ENCODE measurements at places on chromosomes 16 and 17. TPM values are rescaled to one million over a fixed set of nuclear protein-coding genes. Genes with fewer than 3 reads are reported as not detected.

The JPT2 gene
- total RNA-seq = 23.0 TPM

The MMP25 gene
- total RNA-seq = 0.72 TPM

The GDPD3 gene
- 3.5 TPM for total RNA-seq

The TP53TG3C gene
- total RNA-seq = not detected

The CARD14 gene
- 0.20 TPM for total RNA-seq

The MC1R gene
- 1.3 TPM for total RNA-seq

The KRT33B gene
- total RNA-seq = not detected

The PSMC3IP gene
- 2.3 TPM for total RNA-seq

- peak; percentile 57 for DNase-seq
Measured at GRCh38 chr17:45221081-45222013, at the start of gene FMNL1. TSS of gene FMNL1 (plus strand) at chr17:45221885. CDS start at chr17:45222125, 240 bp downstream.

GRCh38 chr17:82118815-82119380 lies 20.9 kb upstream of the FASN start:
- DNase-seq = no peak

- DNase-seq = no peak
Measured at GRCh38 chr17:55160501-55160900, 104.3 kb upstream of the HLF start.

GRCh38 chr16:47057630-47057993 lies 84.1 kb upstream of the DNAJA2 start:
- no peak for DNase-seq

GRCh38 chr16:72807245-72807644 lies 240.7 kb downstream of the ZFHX3 start:
- DNase-seq = no peak

DNA sequence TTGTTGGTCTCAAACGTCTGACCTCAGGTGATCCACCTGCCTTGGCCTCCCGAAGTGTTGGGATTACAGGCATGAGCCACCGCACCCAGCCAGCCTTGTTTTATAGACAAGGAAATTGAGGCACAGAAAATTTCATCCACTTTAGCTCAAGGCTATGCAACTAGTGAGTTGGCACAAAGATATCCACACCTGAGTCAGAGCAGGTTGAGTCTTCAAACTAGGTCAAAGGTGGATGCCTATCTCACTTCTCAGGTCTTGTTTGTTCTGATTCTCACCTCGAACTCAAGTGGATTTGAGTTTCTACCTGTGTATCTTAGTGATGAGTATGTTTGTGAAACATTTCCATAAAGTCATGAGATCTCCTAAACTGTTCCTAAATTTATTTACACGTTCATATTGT lies 35.6 kb upstream of the GAS7 start:
- no peak for DNase-seq

DNA sequence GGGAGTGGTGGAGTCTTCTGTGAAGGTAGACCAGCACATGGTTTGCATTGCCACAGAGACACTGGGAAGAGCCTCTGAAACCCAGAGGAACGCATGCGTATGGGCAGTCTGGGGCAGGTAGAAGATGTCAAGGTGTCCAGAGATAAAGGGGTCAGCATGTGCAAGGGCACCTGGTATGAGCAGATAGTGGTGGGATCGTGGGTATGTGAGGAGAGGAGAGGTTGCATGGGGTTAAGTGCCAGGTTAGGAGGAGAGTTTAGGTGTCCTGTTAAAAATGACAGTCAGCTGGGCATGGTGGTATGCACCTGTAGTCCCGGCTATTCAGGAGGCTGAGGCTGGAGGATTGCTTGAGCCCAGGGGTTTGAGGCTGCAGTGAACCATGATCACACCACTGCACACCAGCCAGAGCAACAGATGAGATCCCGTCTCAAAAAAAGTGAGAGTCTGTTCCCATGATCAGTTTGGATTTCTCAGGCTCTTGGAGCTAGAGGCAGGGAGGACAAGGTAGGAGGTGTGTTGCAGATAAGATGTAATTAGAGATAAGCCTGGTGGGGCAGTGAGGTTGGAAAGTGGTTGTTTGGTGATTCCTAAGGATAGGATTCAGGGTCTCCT lies 3.0 kb downstream of the PYCARD start:
- DNase-seq = no peak

- DNase-seq = no peak
Measured at GRCh38 chr17:72025113-72025512, 95.7 kb upstream of the SOX9 start.

DNA sequence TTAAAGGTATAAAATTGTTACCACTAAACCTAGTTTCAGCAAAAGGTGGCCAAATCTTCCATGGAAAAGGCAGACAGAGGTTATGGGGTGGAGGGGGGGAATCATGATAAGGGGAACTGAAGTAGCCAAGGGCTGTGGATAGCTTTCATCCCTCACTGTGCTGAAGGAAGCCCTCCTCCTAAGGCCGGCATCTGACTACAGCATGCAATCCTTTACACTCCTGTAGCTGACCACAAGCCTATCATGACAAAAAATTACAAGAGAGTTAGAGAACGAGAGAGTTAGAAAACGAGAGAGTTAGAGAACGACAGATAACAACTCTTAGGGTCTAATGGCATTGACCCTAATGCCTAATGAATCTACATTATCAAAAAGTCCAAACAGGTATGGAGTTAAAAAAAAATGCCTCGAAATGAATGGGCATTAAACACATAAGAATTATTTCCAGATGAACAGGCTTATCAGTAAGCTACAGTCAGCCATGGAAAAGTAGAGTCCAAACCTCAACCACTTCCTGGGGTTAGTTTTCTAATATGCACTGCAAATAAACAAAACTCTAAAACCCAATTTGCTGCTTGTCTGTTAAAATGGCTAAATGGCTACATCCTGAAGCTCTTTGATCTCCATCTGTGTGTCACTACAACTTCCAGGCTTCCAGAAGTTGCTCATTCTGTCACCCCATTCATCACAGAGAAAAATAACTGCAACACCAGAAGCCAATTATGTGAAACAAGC lies 29.7 kb downstream of the DUSP14 start:
- DNase-seq = no peak

GRCh38 chr16:8758022-8758421 lies 39.4 kb downstream of the TMEM186 start:
- DNase-seq = no peak

DNA sequence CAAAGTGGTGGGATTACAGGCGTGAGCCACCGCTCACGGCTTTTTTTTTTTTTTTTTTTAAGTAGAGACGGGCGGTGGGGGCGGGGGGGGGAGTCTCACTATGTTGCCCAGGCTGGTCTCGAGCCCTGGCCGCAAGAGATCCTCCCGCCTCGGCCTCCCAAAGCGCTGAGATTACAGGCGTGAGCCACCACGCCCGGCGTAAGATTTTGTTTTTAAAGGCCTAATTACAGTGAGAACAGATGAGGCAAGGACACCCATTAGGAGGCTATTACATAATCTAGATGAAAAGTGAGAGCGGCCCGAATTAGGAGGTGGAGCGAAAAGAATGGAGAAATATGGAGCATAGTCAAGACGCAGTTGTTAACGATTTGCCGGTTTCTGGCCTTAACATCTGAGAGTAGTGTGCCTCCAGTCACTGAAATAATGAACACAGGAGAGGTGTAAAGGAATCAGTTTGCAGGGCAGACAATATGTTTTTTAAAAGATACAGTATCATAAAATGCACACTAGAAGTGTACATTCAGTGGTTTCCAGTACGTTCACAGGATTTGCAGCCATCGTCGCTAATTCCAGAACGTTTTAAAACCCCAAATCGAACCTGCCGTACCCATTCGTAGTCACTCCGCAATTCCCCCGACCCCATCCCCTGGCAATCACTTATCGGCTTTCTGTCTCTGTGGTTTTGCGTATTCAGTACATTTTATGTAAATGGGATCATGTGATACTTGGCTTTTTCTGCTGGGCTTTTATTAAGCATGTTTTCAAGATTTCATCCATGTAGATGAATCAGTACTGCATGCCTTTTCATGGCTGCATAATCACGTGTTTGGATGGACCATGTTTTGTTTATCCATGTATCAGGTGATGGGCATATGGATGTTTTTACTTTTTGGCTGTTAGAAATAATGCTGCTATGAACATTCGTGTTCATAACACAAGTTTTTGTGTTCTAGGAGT lies 1.4 kb upstream of the SLX4 start:
- DNase-seq = no peak

DNA sequence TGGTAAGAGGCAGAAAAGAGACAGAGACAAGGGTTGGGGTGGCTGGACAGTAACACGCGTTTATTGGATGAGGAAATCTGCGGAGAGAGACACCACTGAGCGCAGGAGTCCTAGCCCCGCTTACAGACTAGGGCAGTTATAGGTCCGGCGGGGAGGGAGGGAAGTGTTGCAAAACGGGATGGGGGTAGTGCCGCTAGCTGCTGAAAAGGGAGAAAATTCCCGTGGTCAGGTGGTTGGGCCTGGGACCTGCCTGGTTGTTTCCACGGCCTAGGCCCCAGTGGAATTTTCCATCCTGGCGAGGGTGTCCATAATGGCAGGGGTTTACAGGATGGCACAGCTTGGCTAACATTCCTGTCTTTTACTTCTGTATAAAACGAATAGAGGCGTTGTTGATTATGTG lies 5.5 kb upstream of the CPHXL2 start:
- no peak for DNase-seq

Data from right cardiac atrium (tissue), 5 donors.